Activated T-helper 1 cell treated with anti-CD3 and anti-CD28 coated beads, Interleukin-12 subunit alpha, Interleukin-12 subunit beta, Interleukin-2, Interleukin-4 antibody, amounts not matched to agents 30 ng/mL and 10 ng/mL and 1 ng/mL, durations not matched to agents 14 hours and 24 hours and 36 hours (primary cell): ENCODE measurements at places on chromosomes 6 and 20.

- no peak for DNase-seq
Observed at GRCh38 chr6:89928604-89929003, 34.3 kb downstream of the GJA10 start.

DNA sequence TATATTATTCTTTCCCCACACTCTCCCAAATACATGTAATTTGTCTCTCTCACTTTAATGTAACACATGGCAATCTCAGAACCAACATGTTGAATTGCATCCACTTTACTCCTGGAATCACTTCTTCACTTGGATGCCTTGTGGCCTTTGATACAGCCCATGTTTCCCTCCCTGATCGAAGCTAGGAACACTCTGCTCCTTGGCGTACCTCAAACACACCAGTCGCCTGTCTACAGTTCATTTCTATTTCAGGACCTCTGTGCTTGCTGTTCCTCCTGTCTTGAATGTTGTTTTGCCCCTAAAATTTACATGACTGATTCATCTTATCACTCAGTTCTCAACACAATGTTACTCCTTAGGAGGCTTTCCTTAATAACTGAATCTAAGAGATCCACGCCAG is 102.3 kb upstream of the VSTM2L start:
- no peak for DNase-seq

GRCh38 chr20:61758564-61759200 is 307.0 kb downstream of the TAF4 start:
- no peak for DNase-seq

GRCh38 chr6:89963391-89963790 is 69.1 kb downstream of the GJA10 start:
- DNase-seq = no peak

GRCh38 chr6:12351672-12352071 is 61.5 kb downstream of the EDN1 start:
- DNase-seq = no peak

DNA sequence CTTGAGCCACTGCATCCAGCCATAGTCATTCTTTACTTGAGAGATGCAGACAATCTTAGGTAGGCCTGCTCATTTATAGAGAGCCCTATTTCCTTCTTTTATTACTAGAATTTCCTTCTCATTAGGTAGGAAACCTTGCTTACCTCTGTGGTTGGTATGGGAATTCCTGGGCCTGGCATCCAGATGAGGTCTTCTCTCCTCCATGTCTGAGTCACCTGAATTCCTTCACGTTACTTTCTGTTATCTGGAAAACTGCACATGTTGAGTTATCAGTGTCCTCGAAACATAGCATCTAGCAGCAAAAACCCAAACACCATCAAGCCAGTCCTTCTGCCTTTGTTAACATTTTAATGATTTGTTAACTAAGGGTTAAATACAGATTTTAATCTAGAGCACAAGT is 2.2 kb downstream of the ZNFX1 start:
- no peak for DNase-seq

- no peak for DNase-seq
Observed at GRCh38 chr6:1603708-1604107, 6.0 kb upstream of the FOXC1 start.

- DNase-seq = no peak
Observed at GRCh38 chr6:127272576-127272975, 5.9 kb downstream of the RNF146 start.
